ENCODE measurements at places on chromosomes 5 and 9.

GRCh38 chr9:89436963-89437625 lies 60.8 kb downstream of the SEMA4D start:
- no peaks in the 10 kb centered on the region for H3K27me3 ChIP-seq
- peaks cover 3% of the 10 kb centered on the region for H3K4me1 ChIP-seq
- DNase-seq = no peak
- H3K27ac ChIP-seq = no peak overlapping the region
- H3K36me3 ChIP-seq = no peaks in the 10 kb centered on the region
- H3K4me3 ChIP-seq = no peak overlapping the region

- no peak for DNase-seq
- no peaks in the 10 kb centered on the region for H3K27me3 ChIP-seq
- no peak overlapping the region for H3K27ac ChIP-seq
- H3K36me3 ChIP-seq = no peaks in the 10 kb centered on the region
- no peaks in the 10 kb centered on the region for H3K4me1 ChIP-seq
- no peak overlapping the region for H3K4me3 ChIP-seq
These were observed 15.7 kb downstream of the KCNIP1 start for GRCh38 chr5:170519549-170519948.

- H3K27me3 ChIP-seq = no peaks in the 10 kb centered on the region
- no peaks in the 10 kb centered on the region for H3K4me1 ChIP-seq
- H3K27ac ChIP-seq = no peak overlapping the region
- H3K36me3 ChIP-seq = no peaks in the 10 kb centered on the region
- H3K4me3 ChIP-seq = no peak overlapping the region
These were observed 67.0 kb upstream of the CDK5RAP2 start for GRCh38 chr9:120646948-120647347.

GRCh38 chr9:34197756-34198711 lies 19.2 kb downstream of the UBAP1 start:
- H3K4me3 ChIP-seq = no peak overlapping the region
- DNase-seq = no peak
- H3K4me1 ChIP-seq = peaks cover 11% of the 10 kb centered on the region
- H3K36me3 ChIP-seq = no peaks in the 10 kb centered on the region
- no peak overlapping the region for H3K27ac ChIP-seq

GRCh38 chr9:128068386-128069205 lies 564 bp downstream of the SLC25A25 start:
- peaks cover 18% of the 10 kb centered on the region for H3K4me1 ChIP-seq
- DNase-seq = peak; percentile 63
- H3K27me3 ChIP-seq = no peaks in the 10 kb centered on the region
- H3K36me3 ChIP-seq = no peaks in the 10 kb centered on the region

DNA sequence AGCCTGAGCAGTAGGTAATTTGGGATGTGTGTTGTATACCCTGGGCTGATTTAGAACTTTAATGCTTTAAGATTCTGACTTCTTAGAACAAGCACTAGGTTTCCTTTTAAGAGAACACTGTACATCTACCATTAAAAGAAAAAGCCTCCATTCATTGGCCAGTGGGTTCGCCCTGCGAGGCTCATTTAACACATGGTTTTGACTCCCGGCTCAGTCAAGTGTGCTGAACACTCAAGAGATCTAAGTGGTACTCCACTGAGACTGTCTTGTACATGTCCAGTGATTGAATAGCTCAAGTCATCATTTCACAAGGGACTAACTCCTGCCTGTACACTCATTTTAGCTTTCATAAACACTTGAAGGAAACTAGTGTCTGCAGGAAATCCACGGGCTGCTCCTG lies 3.9 kb downstream of the FUBP3 start:
- H3K36me3 ChIP-seq = no peaks in the 10 kb centered on the region
- H3K27ac ChIP-seq = no peak overlapping the region

DNA sequence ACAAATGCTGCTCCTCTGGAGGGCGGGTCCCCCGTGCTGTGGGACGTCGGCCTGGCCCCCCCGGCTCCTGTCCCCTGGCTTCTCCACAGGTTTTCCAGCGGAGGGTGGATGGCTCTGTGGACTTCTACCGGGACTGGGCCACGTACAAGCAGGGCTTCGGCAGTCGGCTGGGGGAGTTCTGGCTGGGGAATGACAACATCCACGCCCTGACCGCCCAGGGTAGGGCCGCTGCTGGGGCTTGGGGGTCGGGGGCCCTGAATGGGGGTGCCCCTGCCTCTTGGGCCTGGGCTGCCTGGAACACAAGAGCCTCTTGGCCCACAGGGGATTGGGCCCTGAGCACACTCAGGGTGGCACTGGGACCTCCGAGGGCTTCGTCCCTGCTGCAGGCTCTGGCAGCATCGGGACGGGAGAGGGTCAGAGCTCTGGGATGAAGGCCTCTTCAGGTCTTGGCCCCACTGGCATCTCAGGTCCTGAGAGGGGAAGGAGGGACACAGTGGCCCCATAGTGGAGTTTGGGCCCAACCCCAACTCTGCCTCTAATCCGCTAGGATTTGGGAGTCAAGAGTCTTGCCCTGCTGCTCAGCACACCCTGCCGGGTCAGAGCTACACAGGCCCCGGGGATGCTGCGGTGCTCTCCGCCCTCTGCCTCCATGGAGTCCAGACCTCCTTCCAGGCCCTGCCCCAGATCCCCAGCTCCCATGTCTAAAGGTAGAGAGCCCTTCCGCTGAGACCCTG lies 5.2 kb downstream of the FCN2 start:
- no peaks in the 10 kb centered on the region for H3K36me3 ChIP-seq
- no peak overlapping the region for H3K27ac ChIP-seq
- H3K4me1 ChIP-seq = peaks cover 5% of the 10 kb centered on the region
- H3K4me3 ChIP-seq = no peak overlapping the region

GRCh38 chr5:95843733-95844223 lies 21.3 kb upstream of the GLRX start:
- H3K4me1 ChIP-seq = no peaks in the 10 kb centered on the region
- no peaks in the 10 kb centered on the region for H3K36me3 ChIP-seq
- no peaks in the 10 kb centered on the region for H3K27me3 ChIP-seq
- H3K4me3 ChIP-seq = no peak overlapping the region
- DNase-seq = no peak
- H3K27ac ChIP-seq = no peak overlapping the region

- H3K4me3 ChIP-seq = no peak overlapping the region
- H3K4me1 ChIP-seq = peaks cover 5% of the 10 kb centered on the region
- peak; percentile 17 for DNase-seq
- no peaks in the 10 kb centered on the region for H3K36me3 ChIP-seq
These were observed 109.7 kb upstream of the IER5L start for GRCh38 chr9:129287619-129288305.

DNA sequence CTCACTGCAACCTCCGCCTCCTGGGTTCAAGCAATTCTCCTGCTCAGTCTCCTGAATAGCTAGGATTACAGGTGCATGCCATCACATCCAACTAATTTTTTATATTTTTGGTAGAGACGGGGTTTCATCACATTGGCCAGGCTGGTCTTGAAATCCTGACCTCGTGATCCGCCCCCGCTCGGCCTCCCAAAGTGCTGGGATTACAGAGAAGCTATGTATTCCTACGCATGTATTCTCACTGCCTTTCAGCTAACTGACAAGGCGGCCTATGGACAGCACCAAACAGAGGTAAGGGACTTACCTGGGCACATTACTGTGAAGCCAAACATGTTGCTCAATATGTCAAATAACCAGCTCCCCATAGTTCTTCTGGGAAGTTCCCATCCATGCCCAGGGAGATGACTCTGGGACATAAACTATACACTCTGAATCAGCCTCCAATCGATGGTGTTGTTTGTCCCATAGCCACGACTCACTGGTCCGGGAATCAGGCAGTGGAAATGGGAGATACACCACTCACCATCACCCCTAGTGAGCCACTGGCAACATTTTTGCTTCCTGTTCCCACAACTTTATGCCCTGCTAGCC lies 114.6 kb downstream of the SYK start:
- no peaks in the 10 kb centered on the region for H3K27me3 ChIP-seq
- no peak for DNase-seq
- no peaks in the 10 kb centered on the region for H3K36me3 ChIP-seq
- H3K27ac ChIP-seq = no peak overlapping the region

GRCh38 chr9:136799079-136799853 lies 3.1 kb downstream of the CCDC183 start:
- peaks cover 19% of the 10 kb centered on the region for H3K4me1 ChIP-seq
- H3K36me3 ChIP-seq = no peaks in the 10 kb centered on the region
- no peaks in the 10 kb centered on the region for H3K27me3 ChIP-seq
- DNase-seq = peak; percentile 71

DNA sequence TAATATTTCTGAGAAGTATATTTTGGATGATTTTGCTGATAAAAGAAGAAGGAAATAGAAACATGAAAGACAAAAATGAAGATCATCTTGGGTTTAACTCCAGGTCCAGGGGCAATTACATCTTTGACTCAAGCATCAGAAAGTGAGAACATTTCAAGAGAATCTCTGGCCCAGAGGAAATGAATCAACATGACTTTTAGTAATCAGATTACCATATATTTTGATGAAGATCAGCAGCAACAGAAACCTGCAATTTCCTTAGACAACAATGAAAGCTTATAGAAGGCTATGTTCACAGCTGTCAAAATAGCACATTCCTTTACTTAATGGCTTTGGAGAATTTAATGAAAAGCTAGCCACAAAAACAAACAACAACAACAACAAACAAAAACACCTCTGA lies 638.1 kb downstream of the EFNA5 start:
- H3K4me3 ChIP-seq = no peak overlapping the region
- H3K36me3 ChIP-seq = no peaks in the 10 kb centered on the region
- no peaks in the 10 kb centered on the region for H3K4me1 ChIP-seq
- H3K27me3 ChIP-seq = no peaks in the 10 kb centered on the region
- H3K27ac ChIP-seq = no peak overlapping the region
- DNase-seq = no peak

DNA sequence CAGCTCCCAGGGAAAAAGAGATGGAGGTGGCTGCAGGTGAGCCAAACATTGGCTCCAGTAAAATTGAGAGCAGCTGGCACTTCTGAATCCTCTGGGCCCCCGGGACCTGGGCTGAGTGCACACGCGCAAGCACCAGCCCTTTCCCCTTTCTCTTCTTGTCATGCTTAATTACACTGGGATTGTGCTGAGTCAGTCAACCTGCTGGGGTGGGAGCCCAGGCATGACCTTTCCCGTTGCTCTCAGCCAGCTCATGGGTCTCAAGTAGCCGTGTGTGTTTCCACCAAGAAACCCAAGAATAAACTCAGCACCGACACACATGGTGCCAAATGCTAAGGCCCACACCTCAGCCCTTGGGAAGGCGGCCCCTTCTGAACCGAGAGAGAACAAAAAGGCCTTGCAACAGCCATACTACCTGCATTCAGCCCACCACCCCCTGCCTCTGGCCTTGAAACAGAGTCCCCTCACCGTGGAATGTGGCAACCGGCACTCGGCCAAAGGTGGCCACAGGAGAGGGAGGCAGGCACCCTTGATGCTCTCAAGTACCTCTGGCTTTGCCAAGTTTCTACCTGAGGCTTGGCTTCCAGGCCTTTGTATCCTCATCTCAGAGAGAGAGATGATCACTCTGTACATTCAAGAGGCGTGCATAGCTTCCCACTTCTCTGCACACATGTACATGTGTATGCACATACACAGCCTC lies 28.1 kb downstream of the SLIT3 start:
- no peak for DNase-seq
- H3K36me3 ChIP-seq = no peaks in the 10 kb centered on the region
- H3K27me3 ChIP-seq = no peaks in the 10 kb centered on the region

DNA sequence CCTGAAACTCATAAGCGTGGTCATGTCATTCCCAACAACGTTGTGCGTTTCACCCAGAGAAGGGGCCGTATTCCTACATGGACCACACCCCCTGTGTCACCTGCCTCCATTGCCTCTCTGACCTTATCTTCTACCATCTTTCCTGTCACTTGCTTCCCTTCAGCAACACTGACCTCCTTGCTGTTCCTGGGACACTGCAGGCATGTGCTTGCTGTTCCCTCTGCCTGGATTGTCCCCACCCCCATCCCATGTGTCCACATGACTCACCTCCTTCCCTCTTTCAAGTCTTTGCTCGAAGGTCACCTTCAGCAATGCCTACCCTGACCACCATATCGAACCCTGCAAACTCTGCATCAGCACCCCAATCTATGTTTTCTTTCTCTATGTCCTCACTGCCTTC lies 133.2 kb upstream of the ZNF618 start:
- no peaks in the 10 kb centered on the region for H3K4me1 ChIP-seq
- no peaks in the 10 kb centered on the region for H3K27me3 ChIP-seq
- H3K27ac ChIP-seq = no peak overlapping the region
- H3K36me3 ChIP-seq = no peaks in the 10 kb centered on the region
- DNase-seq = no peak

GRCh38 chr9:35395706-35396101 lies 94.2 kb upstream of the RUSC2 start:
- H3K27me3 ChIP-seq = no peaks in the 10 kb centered on the region
- H3K36me3 ChIP-seq = no peaks in the 10 kb centered on the region
- no peak overlapping the region for H3K27ac ChIP-seq
- H3K4me1 ChIP-seq = no peaks in the 10 kb centered on the region

Measured in ovary (tissue), 10 donors.